ENCODE measurements at places on chromosomes 6 and 20. TPM values are rescaled to one million over a fixed set of nuclear protein-coding genes. Genes with fewer than 3 reads are reported as not detected.
A peak's percentile ranks its signal among the peaks of the same experiment; 100 is the strongest.

Gene ELOVL4
- 13.3 TPM for total RNA-seq

- DNase-seq: no peak
Observed at GRCh38 chr6:52519618-52520017, 57.2 kb downstream of the TRAM2 start.

Gene LHFPL5
- not detected for total RNA-seq

DNA sequence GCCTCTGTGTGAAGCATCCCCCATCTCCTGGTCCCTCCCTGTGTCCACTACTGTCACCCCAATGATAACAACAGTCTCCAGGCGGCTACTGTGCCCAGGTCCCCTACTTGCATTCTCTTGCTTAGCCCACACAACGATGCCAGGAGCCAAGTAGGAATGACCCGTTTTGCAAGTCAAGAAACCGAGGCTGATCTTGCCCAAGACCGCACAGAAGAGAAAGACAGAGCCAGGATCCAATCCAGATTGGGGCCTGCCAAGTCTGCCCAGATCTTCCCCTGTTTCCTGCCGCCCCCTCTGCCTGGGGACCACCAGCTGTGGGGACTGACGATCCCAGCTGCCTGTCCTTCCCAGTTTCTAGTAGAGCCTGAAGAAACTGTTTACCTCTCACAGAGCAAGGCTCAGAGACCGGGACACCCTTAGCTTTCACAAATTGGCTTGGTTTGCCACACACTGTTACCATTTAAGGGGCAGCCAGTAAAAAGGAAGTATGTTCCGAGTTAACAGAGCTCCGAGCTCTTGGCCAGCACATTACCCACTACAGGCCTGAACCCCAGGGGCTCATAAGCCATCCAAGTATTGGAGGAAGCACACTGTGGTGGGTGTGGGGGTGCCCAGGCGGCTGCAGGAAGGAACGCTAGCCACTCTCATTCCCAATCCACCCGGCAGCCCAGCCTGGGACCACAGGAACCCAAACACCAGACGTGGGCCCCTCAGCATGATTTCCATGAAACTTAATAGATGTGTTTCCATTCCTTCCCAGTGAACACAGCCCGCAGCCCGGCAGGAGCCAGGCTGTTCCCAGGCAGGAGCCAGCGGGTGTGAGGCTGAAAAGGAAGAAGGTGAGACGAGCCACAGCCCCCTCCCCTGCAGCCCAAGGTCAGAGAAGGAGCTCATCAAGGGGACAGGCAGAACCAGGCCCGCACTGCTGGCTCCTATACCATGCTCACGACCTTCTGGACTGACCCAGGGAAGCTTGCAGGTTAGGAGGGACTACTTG, 7.9 kb downstream of the KIAA1755 start:
- peak; percentile 6 for DNase-seq

Gene C20orf96
- 14.6 TPM for total RNA-seq

DNA sequence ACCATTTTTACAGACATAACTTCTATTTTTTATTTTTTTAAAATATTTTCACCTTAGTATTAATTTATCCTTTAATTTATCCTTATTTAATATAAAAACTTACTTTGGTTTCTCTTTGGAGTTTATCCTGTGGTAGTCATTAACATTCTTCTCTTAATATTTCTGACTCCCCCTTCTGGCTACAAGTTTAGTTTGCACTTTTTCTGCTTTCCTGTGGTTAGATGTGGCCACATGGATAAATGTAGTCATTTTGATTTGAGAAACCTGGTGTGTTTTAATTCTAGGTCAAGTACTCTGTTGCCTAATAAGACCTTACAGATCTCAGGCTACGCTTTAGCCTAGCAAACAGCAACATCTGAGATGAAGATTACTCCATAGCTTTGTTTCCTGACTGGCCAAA, 1187.5 kb downstream of the HACE1 start:
- peak; percentile 46 for DNase-seq

Gene CUL9
- 11.3 TPM for total RNA-seq

DNA sequence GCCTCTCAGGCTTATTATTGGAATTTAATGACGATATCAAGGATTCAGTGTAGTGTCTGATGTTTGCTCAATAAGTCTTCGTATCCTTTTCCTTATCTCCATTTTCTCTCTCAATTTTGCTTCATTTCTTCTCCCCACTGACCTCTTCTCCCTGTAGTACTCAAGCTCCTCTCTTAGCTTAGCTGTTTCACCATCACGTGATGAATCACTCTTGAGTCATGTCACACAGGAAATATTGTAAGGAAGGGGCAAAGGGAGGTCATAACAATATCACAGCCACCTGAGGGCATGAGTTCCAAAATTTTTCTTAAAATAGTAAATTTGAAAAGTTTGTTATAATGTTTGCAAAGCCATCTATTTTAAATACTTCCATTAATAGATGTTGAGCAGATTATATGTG, 392.2 kb upstream of the MARCKS start:
- no peak for DNase-seq

GRCh38 chr6:85641897-85642773, 551 bp downstream of the SYNCRIP start:
- DNase-seq: peak; percentile 68

Gene TUBB2B
- 794 TPM for total RNA-seq

Gene MYLK2
- total RNA-seq: not detected

GRCh38 chr6:161406646-161407045, 132.8 kb upstream of the AGPAT4 start:
- no peak for DNase-seq

- DNase-seq: peak; percentile 67
Observed at GRCh38 chr20:574297-574942, 30.8 kb upstream of the CSNK2A1 start.

DNA sequence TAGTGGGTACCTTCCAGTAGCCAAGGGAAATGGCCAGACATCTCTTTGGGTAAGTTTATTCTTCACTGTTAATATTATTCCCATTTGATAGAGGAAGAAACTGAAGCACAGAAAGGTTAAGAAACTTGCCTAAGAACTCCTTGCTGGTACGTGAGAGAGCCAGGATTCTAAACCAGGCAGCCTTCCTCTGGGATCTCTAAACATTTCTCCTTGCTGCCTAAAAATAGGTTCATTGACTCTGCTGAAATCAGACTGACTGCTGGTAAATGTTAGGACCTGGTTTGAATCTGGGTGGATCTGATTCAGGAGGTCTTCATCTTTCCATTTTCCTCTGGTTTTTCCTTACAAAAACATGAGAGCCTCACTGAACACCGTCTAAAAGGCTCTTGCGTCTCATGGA, 186.9 kb downstream of the AIG1 start:
- no peak for DNase-seq

GRCh38 chr6:150830439-150831165, 34.9 kb upstream of the MTHFD1L start:
- DNase-seq: no peak

DNA sequence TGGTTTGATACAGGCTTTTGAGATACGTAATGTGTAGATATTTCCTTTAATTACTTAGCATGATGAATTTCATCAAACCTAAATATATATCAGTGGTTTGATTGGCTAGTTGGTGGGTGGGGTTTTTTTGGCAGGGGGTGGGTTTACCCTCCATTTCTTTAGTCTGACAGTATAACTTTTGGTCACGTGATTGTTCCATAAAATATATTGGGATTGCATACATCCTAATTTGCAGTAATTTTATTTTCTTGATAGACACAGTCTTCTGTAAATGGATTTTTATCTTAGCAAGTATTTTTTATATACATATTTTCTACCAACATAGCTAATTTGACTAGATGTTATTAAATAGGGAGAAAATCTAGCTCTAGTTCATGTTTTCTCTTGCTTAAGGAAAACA, 177.4 kb upstream of the QKI start:
- no peak for DNase-seq

DNA sequence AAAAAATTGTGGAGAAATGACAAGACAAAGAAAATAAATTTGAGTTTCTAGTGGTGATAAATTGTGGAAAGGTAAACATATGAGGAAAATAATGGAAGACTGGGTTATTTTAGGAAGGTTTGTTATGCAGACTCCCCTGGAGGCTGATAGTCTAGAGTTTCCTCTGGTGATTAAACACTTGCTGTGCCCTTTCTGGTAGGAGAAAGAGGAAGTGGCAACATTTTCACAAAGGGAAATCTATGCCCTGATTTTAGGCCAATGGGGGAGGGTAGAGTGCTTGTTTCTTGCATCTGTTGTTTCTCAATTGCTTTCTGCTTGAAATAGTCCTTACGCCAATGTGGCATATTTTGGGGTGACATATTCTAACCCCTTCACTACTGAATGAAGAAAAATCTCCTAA, 129.1 kb upstream of the DOK5 start:
- DNase-seq: no peak

DNA sequence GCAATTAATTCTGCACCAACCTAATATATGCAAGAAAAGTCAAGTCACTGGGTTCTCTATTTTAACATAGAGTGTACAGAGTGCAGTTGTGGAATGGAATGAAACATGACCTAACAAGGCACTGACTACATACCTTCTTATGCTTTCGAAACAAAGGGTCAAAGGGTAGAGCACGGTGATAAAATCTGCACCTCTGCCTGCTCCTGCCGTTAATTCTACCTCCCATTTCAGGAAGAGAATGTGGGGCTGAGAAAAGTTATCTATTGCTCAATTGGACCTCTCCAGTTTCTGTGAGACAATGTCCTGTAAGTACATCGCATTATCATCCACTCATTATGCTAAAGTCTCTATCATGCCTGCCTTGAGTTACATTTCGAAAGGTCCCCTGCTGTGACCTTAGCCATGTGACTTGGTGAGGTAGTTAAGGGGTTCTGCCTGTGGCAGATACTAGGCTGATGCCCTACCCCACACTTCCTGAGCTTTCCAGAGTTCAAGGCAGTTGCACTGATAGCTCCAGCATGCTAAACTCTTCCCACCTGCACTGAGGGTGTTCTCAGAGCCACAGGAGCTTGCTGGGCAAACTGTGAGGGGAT, 14.0 kb upstream of the MOCS1 start:
- no peak for DNase-seq

Gene LMBRD1
- total RNA-seq: 25.5 TPM

Gene CDSN
- total RNA-seq: not detected

Gene EYA2
- total RNA-seq: 0.16 TPM

GRCh38 chr6:74656453-74656852, 549.4 kb downstream of the COL12A1 start:
- no peak for DNase-seq

Gene SLC12A5
- total RNA-seq: 0.35 TPM

- DNase-seq: no peak
Observed at GRCh38 chr20:61900011-61900944, 165.4 kb downstream of the TAF4 start.

DNA sequence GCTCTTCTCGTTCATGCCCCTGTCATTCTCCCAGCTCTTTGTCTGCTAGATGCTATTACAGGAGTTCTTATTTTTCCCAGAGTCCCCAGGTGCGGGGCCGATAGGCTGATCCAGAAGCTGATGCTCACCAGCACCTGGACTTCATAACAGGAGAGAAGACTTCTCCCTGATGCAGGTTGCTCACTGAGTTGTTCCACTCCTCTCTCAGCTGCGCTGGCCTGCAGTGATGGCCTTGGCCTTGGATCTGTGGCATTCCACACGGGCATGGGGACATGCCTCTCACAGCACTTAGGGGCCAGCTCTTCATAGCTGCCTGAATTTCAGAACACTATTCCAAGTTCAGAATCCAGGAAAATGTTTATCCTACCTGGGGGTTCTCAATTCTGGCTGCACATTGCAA, 7.1 kb upstream of the TXNDC5 start:
- DNase-seq: no peak

Gene NKAIN4
- total RNA-seq: 16.0 TPM

Gene EYA4
- 0.21 TPM for total RNA-seq

Gene GPR63
- 19.6 TPM for total RNA-seq

GRCh38 chr6:110415086-110415916, at the start of gene DDO:
Gene DDO (minus strand): TSS chr6:110415575. CDS start chr6:110413462, 2,113 bp downstream.
- DNase-seq: no peak

GRCh38 chr6:156767603-156768467, 9.3 kb upstream of the ARID1B start:
- DNase-seq: peak; percentile 46

- no peak for DNase-seq
Observed at GRCh38 chr20:14720251-14720650, 382.8 kb upstream of the FLRT3 start.

DNA sequence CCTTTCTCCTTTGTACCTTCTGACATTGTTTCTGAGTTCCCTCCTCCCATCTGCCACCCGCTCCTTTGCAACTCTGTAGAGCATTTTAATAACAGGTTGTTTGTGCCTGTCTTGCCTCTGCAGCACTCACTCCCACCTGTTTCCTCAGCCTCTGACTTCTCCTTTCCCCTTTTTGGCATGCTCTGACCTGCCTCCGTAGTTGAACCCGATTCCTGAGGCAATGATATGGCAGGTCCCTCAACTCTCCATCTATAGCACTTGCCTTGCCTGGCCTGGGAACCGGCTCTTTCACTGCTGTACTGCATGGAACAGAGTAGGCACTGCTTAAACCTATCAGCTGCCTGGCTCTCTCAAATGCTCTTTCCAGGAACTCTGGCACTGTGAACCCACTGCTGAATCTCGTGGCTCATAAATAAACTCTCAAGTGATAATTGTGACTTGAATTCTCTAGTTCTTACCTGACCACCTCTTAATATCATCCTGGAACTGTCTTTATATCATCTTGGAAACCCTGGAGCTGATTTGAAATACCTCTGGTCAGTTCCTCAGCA, 50.3 kb downstream of the UTRN start:
- DNase-seq: no peak

Gene RIMS1
- 4.0 TPM for total RNA-seq

DNA sequence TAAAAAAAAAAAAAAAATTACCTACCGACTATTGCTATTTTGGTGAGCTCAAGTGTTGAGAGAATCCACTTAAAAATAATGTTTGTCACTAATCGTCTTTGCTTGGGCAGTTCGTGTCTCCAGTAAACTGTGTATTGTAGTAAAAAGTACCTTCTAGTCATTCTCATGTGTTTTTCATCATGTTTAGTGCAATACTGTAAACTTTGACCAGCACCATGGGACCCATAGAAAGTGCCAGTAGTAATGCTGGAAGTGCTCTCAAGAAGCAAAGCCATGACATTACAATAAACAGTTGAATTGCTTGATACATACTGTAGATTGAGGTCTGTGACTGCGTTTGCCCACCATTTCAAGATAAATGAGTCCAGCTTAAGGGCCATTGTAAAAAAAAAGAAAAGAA, 395.2 kb downstream of the BCKDHB start:
- no peak for DNase-seq

- DNase-seq: no peak
Observed at GRCh38 chr6:7652957-7653356, 63.0 kb downstream of the SNRNP48 start.

GRCh38 chr6:83429857-83430610, 817 bp downstream of the ME1 start:
- peak; percentile 35 for DNase-seq

DNA sequence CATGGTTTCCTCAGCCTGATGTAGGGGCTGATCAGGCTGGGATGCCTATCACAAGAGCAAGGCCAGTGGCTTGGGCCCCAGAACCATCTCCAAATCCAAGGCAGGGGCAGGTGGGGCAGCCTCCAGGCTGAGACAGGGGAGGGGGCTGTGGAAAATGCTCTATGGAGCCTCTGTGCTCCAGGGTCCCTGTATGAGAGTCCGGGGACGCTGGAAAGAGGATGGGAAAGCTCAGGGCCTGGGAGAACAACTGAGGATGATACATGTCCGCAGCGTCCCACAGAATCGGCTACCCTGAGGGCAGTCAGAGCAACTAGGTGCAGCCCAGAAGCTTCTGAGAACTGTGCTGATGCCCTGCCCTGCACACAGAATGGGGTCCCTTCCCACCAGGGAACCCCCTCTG, 43.4 kb downstream of the CPXM1 start:
- DNase-seq: no peak

Measured in GM23338 (cell line).